ENCODE measurements at places on chromosomes 6 and 20. TPM values are rescaled to one million over a fixed set of nuclear protein-coding genes. Genes with fewer than 3 reads are reported as not detected.

RIMS4 gene
- total RNA-seq, result 9.0 TPM

DNA sequence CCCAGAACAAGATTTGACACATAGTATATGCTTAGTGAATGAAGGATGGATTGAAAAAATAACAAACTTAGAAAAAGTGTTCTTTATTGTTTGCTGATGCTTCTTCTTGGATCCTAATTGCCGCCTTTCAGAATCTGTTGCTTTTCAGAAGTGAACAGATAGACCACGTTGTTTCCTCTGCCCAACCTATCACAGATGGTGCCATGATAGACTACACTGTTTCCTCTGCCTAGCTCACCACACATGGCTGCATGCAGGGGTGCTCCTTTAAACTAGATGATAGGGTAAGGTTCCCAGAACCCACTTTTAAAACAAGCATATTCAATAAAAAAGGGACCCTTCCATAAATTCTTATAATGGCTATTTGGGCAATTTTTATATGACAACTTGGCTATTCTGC lies 4.6 kb upstream of the RGS17 start:
- no peak for DNase-seq
- H3K27ac ChIP-seq, result no peak overlapping the region
- no peaks in the 10 kb centered on the region for H3K4me1 ChIP-seq

LRRC73 gene
- total RNA-seq, result 0.14 TPM

SSTR4 gene
- total RNA-seq, result not detected

GRCh38 chr6:152209211-152209610 lies 401.7 kb downstream of the ESR1 start:
- H3K4me1 ChIP-seq, result no peaks in the 10 kb centered on the region
- H3K27ac ChIP-seq, result no peak overlapping the region
- no peak overlapping the region for H3K4me3 ChIP-seq
- no peaks in the 10 kb centered on the region for H3K27me3 ChIP-seq
- DNase-seq, result no peak

DNA sequence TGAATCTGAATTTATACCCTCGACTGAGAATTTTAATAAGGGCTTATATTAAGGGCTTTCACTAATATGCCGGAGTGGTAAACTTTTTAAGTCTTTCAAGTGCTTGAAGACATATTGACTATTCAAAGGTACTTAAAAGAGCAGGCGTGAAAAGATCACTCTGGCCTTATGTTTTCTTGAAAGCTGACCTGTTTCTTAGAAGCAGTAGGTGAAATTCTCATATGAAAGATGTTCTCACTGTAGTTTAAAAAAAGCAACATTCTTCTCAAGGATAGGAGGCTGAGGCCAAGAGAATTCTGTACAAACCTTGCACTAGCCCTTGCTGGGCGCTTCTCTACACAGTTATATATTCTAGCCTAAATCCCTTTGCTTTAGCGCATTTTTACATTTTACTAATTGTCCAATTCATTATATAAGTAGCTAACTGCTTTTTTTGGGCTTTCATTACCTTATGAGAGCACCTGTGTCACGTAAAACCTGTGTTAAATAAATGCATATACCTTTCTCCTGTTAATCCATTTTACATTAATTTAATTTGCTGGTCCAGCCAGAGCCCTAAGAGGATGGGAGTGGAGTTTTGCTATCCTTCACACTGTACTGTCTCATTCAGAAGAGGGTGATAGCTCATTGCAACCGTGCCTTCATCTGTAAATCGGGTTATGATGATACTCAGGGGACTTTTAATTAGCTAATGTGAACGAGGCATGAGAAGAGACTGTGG lies 59.6 kb upstream of the HFE start:
- peak overlapping the region; percentile 100 for H3K27ac ChIP-seq
- H3K4me1 ChIP-seq, result peaks cover 18% of the 10 kb centered on the region

Measured in Caco-2 (cell line).